ENCODE measurements at places on chromosomes 12 and 14.

GRCh38 chr12:111993292-111994150, 19.4 kb downstream of the TMEM116 start:
- DNase-seq = no peak

- DNase-seq = no peak
Measured at GRCh38 chr12:104478396-104479122, 21.8 kb downstream of the CHST11 start.

DNA sequence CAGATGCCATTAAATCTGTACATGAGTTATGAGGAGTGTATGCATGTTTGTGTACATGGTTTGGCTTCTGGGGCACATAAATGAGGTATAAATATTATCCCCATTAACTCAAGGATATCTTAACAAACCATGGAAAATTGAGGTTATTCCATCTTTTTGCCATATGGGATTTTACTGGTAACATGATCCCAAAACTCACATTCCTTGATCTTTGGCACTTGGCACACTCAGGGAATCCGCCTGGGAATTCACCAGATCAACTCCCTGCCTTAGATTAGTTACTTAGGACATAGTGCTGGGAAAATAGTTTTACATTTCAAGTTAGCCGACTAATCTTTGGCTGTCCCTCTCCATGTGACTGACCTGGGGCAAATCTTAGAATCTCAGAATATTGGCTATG, 16.9 kb downstream of the CDKN1B start:
- no peak for DNase-seq

GRCh38 chr12:40508421-40508820, 183.8 kb upstream of the CNTN1 start:
- DNase-seq = no peak

DNA sequence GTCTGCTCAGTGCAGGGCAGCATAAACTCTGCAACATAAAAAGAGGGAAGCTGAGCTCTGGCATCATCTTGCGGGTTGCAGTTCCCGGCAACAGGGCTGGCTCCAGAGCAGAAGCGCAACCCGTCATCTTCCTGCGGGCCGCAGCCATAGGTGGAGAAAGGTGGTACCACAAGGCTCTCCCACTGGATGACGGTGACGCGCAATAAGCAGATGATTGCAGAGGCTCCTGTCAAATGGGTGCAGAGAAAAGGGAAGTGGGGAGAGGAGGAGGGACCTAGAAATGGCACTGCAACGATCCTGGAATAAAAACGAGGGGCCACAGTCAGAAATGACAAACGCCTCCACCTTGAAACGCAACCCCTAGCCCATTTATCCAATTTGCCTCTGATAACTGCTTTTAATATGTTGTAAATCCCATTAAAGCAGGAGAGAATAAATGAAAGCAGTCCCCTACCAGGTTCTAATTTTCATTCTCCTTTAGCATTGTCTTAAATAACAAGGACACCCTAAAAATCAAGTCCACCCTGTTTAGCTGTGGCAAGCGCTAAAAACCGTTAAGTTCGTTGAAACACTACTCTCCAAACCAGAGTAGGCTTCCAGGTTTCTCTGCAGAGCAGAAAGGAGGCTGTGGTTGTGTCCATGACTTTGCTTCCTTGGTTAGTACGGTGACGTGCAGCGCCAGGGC, 30.9 kb upstream of the TUBA1C start:
- no peak for DNase-seq

GRCh38 chr14:38280081-38280480, 24.2 kb upstream of the CLEC14A start:
- DNase-seq = no peak
